ENCODE measurements at places on chromosomes 3 and 15. TPM values are rescaled to one million over a fixed set of nuclear protein-coding genes. Genes with fewer than 3 reads are reported as not detected.

Gene PIERCE2
- total RNA-seq, result not detected

Gene LRRK1
- 58.3 TPM for total RNA-seq

Gene C3orf49
- total RNA-seq, result not detected

Gene ALDH1A3
- total RNA-seq, result 0.45 TPM

Gene GP9
- not detected for total RNA-seq

DNA sequence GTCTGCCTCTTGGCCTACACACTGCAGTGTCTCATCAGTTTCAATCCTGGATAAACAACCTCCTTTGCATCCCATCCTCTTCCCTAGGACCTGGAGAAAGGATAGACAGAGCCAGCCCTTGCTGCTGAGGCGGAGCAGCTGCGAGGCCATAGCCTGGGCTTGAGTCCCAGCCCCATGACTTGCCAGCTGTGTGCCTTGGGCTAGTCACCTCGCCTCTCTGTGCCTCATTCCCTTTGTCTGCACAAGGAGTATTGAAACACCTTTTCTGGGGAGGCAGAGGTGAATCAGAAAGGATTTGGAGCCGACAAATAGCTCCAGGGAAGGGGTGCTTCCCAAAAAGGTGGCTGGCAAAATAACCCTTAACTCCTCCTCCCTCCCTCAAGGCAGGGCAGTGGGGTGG, 65.0 kb upstream of the SLC6A1 start:
- H3K4me3 ChIP-seq, result no peak overlapping the region
- H3K27me3 ChIP-seq, result peaks cover 1% of the 10 kb centered on the region
- no peaks in the 10 kb centered on the region for H3K4me1 ChIP-seq
- no peak overlapping the region for H3K27ac ChIP-seq

DNA sequence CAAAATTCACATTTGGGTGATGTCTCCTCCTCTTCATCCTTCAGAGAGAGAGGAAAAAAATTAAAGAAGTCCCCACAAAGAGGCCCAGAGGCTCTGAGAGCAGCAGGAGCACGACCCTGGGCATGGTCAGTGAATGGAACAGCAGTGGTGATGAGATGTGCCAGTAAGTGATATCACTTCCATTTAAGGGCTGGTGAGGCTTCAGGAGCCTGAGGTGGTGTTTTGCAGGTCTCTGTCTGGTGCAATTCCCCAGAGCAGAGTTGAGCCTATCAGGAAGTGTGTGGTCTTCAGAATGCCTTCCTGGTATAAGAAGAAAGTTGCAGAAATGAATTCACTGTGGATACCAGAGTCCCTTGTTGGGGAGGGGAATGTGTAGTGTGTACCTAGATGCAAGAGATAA, 21.4 kb downstream of the ERICH6 start:
- no peak overlapping the region for H3K27ac ChIP-seq
- no peaks in the 10 kb centered on the region for H3K27me3 ChIP-seq
- no peaks in the 10 kb centered on the region for H3K36me3 ChIP-seq

DNA sequence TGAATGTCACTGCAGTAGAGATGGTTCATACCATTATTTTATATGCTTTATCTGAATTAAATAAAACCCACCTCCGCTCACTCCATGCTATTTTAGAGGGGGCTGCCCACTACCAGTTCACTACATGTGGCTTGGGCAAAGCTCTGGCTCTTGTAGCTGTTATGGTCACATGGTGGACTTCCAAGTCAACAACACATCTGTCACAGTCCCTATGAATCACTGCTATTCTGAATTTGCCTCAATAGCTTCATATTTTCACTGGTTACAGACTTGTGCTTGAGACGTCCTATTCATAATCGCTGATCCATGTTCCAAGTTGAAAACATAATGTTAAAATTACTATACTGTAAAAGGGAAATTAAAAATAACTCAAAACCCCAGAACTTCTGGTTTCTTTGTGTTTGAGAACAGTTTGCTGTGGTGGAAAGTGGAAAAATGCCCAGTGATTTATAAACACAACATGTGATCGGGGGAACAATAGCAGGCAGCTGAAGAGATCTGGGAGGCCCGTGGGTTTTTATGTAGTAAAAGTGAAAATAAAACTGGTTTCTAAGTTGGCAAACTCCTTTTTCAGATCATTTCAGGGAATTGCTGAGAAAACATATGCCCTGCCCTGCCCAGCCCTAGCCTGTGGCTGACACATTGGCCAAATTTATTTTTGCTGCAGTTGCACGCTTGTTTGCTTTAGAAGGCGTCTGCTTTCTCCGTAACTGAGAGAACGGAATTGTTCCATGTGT, 128.8 kb upstream of the PRR23C start:
- no peaks in the 10 kb centered on the region for H3K36me3 ChIP-seq
- DNase-seq, result peak; percentile 23
- no peak overlapping the region for H3K27ac ChIP-seq
- no peaks in the 10 kb centered on the region for H3K27me3 ChIP-seq
- peak overlapping the region; percentile 15 for H3K4me3 ChIP-seq

- peak; percentile 65 for DNase-seq
- H3K36me3 ChIP-seq, result no peaks in the 10 kb centered on the region
- peaks cover 11% of the 10 kb centered on the region for H3K4me1 ChIP-seq
- H3K27ac ChIP-seq, result peak overlapping the region; percentile 64
- H3K4me3 ChIP-seq, result no peak overlapping the region
These were observed 16.3 kb downstream of the SV2B start for GRCh38 chr15:91116113-91117067.

- DNase-seq, result no peak
- H3K27ac ChIP-seq, result no peak overlapping the region
- no peak overlapping the region for H3K4me3 ChIP-seq
- H3K4me1 ChIP-seq, result no peaks in the 10 kb centered on the region
- H3K27me3 ChIP-seq, result no peaks in the 10 kb centered on the region
These were observed 458.6 kb downstream of the PYDC2 start for GRCh38 chr3:191919491-191920026.

- no peaks in the 10 kb centered on the region for H3K36me3 ChIP-seq
- H3K27me3 ChIP-seq, result no peaks in the 10 kb centered on the region
- H3K27ac ChIP-seq, result no peak overlapping the region
- H3K4me3 ChIP-seq, result no peak overlapping the region
- peak; percentile 41 for DNase-seq
- peaks cover 4% of the 10 kb centered on the region for H3K4me1 ChIP-seq
These were observed 22.1 kb upstream of the CRBN start for GRCh38 chr3:3201611-3202010.

DNA sequence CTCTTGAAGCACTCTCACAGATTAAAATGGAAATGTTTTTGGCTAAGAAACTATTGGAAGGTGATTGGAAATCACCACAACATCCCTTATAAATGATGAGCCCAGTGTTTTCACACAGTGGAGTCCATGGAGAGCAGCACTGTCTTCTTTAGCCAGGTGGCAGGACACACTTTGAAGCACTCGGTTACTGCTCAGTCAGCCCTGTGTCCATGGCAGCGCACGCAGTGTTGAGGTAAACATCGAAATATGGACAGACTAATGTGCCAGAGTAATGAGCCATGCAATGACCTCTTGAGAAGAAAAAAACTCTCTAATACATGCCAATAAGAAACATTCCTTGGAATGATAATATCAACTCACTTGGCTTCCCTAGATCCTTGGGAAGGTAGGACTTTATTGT, 66.6 kb downstream of the TGFBR2 start:
- no peak for DNase-seq
- H3K4me3 ChIP-seq, result no peak overlapping the region
- H3K36me3 ChIP-seq, result no peaks in the 10 kb centered on the region
- no peak overlapping the region for H3K27ac ChIP-seq
- H3K4me1 ChIP-seq, result no peaks in the 10 kb centered on the region

- no peak overlapping the region for H3K4me3 ChIP-seq
- no peak overlapping the region for H3K27ac ChIP-seq
- no peaks in the 10 kb centered on the region for H3K27me3 ChIP-seq
- H3K36me3 ChIP-seq, result no peaks in the 10 kb centered on the region
- DNase-seq, result peak; percentile 2
- H3K4me1 ChIP-seq, result peaks cover 4% of the 10 kb centered on the region
These were observed 71.3 kb downstream of the CMTM8 start for GRCh38 chr3:32309654-32310242.

DNA sequence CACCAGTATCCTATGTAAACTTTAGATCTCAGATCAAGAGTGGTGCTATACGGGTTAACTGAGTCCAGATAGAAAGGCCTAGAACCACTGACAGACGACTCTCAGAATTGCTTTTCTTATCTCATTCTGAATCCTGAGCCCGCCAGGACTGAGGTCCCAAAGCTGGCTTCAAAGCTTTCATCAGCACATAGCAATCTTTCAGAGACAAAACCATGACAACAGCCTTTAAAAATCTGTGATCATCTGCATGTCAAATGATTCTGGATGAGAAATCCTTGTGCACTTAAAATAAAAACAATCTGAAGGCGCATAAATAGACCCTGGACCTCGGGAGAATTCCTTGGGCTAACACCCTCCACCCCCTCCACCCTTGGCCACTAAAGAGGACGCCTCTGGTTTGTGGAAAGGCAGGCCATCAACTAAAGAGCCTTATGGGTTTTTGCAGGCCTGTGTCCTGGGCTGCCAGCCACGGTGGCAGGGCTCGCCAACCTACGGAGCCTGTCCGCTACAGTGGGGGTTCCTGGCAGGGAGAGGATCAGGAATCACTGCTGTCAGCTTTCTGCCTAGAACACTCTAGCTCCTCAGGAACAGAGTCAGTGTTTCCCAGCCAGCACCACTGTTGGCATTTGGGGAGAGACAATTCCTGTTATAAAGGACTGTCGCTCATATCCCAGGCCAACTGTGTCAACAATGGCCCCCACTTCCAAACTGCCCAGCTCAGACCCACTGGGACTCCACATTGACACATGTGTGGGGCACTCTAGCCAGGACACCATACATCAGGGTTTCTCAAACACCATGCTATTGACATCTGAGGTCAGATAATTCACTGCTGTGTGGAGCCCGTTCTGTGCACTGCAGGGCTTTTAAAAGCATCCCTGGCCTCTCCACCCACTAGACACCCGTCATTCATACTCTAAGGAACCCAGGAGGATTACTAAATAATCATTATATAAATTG, 20.2 kb downstream of the TLE3 start:
- H3K27me3 ChIP-seq, result no peaks in the 10 kb centered on the region
- H3K4me3 ChIP-seq, result no peak overlapping the region
- DNase-seq, result no peak
- no peaks in the 10 kb centered on the region for H3K4me1 ChIP-seq
- peaks cover 17% of the 10 kb centered on the region for H3K36me3 ChIP-seq

- no peak for DNase-seq
- peak overlapping the region; percentile 21 for H3K4me3 ChIP-seq
- H3K36me3 ChIP-seq, result no peaks in the 10 kb centered on the region
- no peaks in the 10 kb centered on the region for H3K27me3 ChIP-seq
- H3K27ac ChIP-seq, result no peak overlapping the region
These were observed 2.9 kb downstream of the HACD3 start for GRCh38 chr15:65533057-65533756.

GRCh38 chr3:170483485-170484262, 65.0 kb downstream of the CLDN11 start:
- peaks cover 4% of the 10 kb centered on the region for H3K27me3 ChIP-seq
- DNase-seq, result no peak
- no peak overlapping the region for H3K27ac ChIP-seq
- no peaks in the 10 kb centered on the region for H3K4me1 ChIP-seq
- no peak overlapping the region for H3K4me3 ChIP-seq
- H3K36me3 ChIP-seq, result no peaks in the 10 kb centered on the region
